ENCODE measurements at places on chromosomes 6 and 20. TPM values are rescaled to one million over a fixed set of nuclear protein-coding genes. Genes with fewer than 3 reads are reported as not detected.

The FKBP1A gene
- total RNA-seq, result 146 TPM

The TPMT gene
- 7.6 TPM for total RNA-seq

The PTCHD4 gene
- total RNA-seq, result 0.36 TPM

The CSNK2B gene
- total RNA-seq, result 218 TPM

The EDN1 gene
- total RNA-seq, result 111 TPM

The MATN4 gene
- total RNA-seq, result not detected

The VSTM2L gene
- total RNA-seq, result 3.2 TPM

The PLEKHG1 gene
- 6.5 TPM for total RNA-seq

The PRDM1 gene
- under 0.01 TPM for total RNA-seq

The C20orf141 gene
- not detected for total RNA-seq

The MAP3K5 gene
- 8.3 TPM for total RNA-seq

The LPA gene
- total RNA-seq, result not detected

The RNF182 gene
- total RNA-seq, result not detected

The NFS1 gene
- 28.8 TPM for total RNA-seq

The TAAR9 gene
- total RNA-seq, result not detected

The PRR3 gene
- total RNA-seq, result 4.7 TPM

The CST1 gene
- not detected for total RNA-seq

The KCNG1 gene
- 9.1 TPM for total RNA-seq

The CCN2 gene
- 511 TPM for total RNA-seq
